Left colon (tissue), 2 donors: ENCODE measurements at places on chromosomes 2 and 18. TPM values are rescaled to one million over a fixed set of nuclear protein-coding genes. Genes with fewer than 3 reads are reported as not detected.

GRCh38 chr2:29053223-29053622, 21.1 kb downstream of the PCARE start:
- DNase-seq = no peak

KYNU gene
- 0.61 TPM for total RNA-seq

WDR43 gene
- total RNA-seq = 38.2 TPM

- DNase-seq = no peak
Observed at GRCh38 chr2:49189512-49190225, 35.4 kb upstream of the FSHR start.

HK2 gene
- 172 TPM for total RNA-seq
